ENCODE measurements at places on chromosomes 5 and 9.

DNA sequence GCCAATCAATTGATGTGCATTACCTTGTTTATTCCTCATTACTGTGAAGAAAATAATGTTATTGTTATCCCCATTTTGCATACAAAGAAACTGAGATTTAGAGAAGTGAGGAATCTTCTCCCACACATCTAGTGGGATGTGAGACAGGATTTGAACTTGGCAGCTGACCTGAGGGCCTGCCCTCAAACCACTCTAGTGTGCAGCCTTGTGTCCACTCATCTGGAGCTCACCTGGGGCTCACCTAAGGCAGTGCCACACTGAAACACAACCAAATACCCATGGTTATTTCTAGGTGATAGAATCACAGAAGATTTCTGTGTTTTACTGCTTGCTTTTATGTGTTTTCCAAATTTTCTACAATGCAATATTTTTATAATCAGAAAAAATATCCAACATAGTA is 94.7 kb upstream of the SAP30L start:
- DNase-seq, result no peak

- DNase-seq, result no peak
These were observed 17.0 kb downstream of the TTLL11 start for GRCh38 chr9:122076117-122076516.

DNA sequence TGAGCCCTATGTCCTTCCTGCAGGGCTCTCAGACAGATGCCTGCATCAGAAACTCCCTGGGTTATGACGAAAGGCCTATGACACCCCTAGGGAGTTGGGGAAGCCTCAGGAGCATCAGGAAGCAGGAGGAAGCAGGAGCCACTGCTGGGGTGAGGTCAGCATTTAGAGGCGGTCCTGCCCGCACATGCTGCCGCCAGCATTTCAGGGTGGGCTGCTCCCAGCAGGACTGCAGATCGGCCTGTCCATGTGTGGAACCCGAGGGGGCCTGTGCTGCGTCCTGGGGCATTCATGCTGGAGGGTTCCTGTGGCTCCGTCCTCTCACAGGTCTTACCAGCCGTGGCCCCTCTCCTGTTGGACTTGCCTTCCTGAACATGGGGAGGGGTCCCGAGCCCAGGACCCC is 6.9 kb downstream of the NKD2 start:
- DNase-seq, result no peak

DNA sequence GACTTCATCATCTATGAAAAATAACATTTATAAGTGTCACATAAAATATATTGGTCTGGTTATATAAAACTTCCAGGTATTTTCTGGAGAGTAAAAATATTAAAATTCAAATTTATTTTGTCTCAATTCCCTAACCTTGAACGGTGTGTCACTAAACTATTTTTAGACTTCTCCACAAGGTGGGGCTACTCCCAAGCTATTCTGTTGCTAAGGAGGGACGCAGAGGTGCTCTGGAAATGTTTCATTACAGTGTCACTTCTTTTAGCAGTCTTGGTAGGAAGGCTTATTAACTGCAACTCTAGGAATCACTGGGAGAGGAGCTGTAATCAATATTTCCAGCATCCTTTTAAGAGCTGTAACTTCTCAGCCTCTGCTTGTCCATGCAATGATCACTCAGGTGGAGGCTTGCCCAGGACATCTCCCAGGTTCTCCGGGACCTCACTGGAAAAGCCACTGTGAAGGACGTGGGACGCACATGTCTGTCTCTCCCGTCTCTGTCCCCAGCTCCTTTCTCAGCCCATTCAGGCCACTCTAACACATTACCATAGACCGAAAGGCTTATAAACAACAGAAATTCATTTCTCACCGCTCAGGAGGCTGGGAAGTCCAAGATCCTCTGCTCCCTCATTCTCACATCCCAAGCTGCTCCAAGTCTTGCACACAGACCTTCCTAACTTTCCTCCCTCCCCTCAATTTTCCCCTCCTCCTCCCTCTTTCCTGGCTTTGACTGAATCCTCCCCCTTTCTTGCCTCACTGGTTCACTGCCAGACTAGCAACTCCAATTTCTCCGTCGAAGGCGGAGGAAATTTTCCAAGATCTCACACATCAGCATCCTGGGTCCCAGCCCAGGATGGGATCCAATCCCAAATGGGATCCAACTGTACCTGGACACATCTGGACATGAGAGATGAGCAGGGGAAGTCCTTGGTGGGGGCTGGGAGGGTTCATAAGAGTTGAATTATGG is 32.7 kb upstream of the DNAH5 start:
- DNase-seq, result no peak

- no peak for DNase-seq
These were observed 28.6 kb downstream of the CYFIP2 start for GRCh38 chr5:157294407-157295091.

DNA sequence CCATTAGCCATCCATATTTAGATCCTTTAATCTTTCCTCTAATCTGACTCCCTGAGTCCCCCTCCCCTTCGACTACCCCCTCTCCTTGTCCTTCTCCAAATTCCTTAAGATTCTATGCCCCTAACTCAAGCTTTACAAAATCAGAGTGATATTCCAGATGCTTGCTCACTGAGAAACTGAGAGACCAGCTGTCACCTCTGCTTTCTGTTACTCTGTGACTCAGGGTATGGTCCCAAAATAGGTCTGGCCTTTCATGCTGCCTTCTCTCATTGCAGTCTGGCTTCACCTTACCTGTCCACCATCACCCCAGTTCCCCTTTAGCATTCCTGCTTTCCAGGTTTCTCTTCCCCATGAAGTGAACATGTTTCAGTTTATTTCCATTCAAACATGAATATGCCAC is 383.3 kb upstream of the SLC30A5 start:
- DNase-seq, result no peak

- DNase-seq, result no peak
These were observed 205.1 kb downstream of the AUH start for GRCh38 chr9:91156451-91157234.

DNA sequence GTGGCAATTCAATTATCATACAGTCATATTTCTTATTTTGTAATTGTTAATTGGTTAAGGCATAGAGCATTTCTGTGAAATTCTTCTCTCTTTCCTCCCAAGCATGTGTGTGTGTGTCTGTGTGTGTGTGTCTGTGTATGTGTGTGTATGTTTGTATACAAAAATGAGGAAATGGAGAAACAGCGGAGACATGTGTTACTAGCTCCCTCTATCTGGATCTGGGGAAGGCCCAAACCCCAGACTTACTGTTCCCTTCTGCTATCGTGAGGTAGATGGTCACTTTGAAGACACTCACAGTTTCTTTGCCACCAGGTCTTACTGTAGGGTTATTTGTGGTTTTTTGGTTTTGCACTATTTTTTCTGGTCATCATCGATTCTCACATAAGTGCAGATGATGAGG is 11.4 kb upstream of the C5orf63 start:
- DNase-seq, result no peak

DNA sequence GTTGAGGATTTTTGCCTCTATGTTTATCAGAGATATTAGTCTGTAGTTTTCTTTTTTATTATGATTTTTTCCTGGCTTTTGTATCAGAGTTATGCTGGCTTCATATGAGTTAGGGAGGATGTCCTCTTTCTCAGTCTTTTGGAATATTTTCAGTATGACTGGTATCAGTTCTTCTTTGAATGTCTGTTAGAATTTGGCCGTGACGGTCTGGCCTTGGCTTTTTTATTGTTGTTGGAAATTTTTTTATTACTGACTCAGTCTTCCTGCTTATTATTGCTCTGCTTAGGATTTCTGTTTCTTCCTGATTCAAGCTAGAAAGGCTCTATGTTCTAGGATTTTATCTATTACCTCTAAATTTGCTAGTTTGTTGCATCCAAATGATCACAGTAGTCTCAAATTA is 421.9 kb downstream of the CDH10 start:
- no peak for DNase-seq

Data from stimulated activated CD4-positive, alpha-beta T cell treated with anti-CD3 and anti-CD28 coated beads, Interleukin-15, amount 100 ng/mL, for 24 hours (primary cell).